ENCODE measurements at places on chromosomes 16 and 17.

- DNase-seq: peak; percentile 31
Observed at GRCh38 chr17:13437966-13438779, 163.6 kb downstream of the HS3ST3A1 start.

GRCh38 chr16:86424985-86425384 is 85.3 kb upstream of the FOXF1 start:
- DNase-seq: no peak

- DNase-seq: no peak
Observed at GRCh38 chr17:37413875-37414519, 7.3 kb downstream of the TADA2A start.

- peak; percentile 88 for DNase-seq
Observed at GRCh38 chr17:81651692-81652091, 4.7 kb downstream of the PDE6G start.

- DNase-seq: no peak
Observed at GRCh38 chr17:74639704-74640151, 16.2 kb upstream of the CD300E start.

GRCh38 chr17:1173432-1174262 is 6.1 kb downstream of the ABR start:
- no peak for DNase-seq

DNA sequence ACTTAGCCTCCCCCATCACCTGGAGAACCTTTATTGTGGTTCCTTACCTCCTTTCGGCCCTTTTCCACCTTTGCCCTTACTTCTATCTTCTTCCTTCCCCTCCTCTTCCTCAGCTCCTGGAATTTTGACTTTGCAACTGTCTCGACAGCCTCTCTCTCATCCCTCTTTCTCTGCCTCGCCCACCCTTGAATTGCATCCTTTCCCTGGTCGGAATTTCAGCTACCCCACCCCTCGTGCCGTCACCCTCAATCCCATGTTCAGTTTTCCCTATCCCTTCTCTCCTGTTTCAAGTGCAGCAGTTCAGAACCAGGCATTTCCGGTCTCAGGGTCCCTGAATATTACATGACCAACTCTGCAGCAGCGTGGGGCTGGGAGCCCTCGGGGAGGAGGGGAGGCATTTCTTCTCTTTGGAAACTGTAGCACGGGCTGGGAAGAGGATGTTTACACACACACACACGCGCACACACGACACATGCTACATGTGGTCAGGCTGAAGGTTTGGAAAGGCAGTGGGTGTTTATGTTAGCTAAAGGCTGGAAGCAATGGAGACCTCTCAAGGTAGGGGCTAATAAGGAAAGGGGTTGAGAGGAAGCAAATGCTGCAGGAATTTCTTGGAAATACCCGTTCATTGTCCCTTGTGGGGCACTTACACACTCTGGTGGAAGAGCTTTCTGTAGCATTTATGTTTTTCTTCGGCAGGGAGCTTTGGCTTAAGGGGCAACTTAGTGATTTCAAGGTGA is 971 bp downstream of the MINK1 start:
- DNase-seq: peak; percentile 44

DNA sequence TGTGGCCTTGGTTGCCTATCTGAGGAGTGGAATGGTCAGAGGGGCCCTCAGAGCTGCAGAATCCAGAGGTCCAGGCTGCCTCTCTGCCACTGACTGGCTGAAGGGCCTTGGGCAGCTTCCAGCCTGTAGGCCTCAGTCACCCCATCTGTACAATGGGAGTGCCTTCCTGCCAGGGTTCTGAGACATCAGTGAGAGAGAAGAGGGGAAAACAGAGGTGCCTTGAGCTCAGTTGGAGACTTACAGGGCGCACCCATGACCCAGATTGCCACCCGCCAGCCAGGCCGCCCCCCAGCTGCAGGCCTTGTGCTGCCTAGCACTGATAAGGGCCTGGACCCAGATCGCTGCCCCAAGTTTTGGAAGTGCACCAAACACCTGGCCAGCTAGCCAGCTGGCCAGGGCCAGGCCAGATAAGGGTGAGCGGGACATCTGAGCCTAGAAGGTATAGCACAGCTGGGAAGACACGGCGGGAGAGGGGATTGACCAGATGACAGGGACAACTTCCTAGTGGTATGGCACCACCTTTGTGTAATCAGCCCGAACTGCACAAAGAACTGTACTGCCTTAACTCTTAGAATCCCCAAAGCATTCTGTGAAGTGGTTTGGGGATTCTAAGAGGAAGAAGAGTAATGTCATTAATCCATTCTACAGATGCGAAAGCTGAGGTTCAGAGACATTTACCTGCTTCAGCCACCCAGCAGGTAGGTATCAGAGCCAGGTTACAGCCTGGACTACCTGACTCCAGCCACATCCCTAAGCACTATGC is 1.4 kb downstream of the SLC4A1 start:
- peak; percentile 14 for DNase-seq

DNA sequence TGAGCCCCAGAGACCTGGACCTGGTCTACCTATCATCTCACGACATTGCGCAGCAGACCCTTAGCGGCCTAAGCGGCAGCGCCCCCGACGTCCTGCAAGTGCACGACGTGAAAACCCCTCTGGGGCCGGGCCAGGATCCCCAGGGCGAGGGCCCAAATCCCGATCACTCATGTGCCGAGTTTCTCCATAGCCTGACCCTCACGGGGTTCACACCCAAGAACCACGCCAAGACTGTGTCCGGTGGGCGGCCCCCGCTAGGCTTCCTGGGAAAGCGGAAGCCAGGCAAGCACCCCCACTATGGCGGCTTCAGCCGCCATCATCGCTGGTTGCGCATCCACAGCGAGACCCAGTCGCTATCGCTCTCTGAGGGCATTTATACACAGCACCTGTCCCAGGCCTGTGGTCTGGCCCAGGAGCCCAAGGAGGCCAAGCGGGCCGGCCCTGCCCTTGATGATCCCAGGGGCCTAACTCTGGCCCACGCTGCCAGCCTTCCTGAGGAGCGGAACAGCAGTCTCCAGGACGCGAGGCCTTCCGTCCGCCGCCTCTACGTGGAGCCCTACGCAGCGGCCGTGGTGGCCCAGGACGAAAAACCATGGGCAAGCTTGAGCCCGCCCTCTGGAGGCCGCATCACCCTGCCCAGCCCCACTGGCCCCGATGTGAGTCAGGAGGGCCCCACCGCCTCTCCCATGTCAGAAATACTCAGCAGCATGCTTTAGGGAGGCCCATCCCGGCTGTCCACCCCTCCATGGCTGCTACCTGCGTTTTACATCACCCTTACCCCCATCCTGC is 82.8 kb upstream of the NOG start:
- DNase-seq: no peak

DNA sequence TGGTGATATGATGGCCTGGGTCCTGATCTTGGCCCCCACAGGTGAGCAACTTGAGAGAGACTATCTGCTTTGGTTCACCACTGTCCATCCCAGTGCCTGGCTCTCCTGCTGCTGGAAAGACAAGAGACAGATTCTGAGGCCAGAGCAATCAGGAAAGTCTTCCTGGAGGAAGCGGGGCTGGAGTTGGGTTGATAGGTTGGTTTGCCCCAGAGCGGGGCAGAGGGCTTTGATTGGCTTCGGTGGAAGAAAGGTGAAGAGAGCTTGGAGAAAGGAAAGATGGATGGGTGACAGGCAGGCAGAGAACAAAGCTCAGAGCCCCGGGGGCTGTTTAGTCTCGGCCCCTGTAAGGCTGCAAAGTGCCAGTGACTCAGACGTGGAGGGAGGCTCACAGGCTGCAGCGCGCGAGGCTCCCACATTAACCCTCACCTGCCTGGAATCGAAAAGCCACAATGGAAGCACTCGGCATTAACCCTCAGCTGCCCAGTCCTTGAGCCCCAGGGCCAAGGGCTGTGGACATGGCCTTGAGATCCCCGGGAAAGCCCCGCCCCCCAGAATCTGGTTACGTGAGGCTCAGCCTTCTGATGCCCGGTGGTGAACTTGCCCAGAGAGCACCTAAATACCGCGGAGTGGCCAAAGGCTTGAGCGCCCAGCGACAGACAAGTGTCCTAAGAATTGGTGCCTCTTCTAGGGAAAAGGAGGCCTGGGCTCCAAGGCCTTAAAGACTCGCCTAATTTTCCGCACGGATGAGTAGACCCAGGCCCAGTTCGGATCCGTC is 996 bp upstream of the CPNE2 start:
- peak; percentile 28 for DNase-seq

DNA sequence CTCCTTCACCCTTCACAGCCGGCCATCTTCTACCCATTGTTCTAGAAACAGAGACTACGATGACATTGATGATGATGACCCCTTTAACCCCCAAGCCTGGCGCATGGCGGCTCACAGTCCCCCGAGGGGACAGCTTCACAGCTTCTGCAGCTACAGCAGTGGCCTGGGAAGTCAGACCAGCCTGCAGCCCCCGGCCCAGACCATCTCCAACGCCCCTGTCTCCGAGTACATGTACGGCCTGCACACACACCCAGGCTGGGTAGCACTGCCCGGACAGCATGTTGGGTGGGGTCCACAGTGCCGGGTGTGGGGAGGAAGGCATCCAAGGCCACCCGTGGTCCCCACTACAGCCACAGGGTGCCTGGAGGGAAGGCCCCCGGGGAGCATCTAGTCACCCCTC is 21.0 kb upstream of the DNAI2 start:
- no peak for DNase-seq

GRCh38 chr16:73183611-73184092 is 135.7 kb upstream of the ZFHX3 start:
- DNase-seq: peak; percentile 68

DNA sequence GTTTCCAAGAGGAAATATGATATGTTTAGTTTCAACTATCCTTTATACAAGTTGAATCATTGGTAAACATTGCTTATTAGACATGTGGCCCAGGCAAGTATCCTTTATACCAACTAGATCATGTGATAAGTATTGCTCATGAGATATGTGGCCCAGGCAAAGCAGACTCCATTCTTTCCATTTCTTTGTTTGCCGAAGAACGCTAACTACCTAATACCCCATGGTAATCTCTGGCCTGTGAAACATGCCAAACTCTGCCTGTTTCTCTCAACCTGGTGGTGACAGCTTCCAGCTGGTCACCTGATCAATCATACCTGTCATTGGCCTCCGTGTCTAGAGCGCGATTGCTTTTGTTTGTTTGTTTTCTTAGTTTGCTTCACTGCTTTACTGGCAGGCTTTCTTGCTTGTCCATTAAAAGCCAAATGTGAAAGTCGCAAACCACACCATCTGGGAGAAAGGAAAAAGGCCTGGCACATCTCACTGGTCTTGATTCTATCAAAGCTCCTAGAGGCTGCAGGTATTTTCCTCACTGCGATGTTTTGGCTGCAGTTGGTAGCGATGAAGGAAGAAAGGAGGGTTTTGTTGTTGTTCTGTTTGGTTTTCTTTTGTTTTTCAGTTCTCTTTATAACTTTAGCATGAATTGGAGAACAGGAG is 686.2 kb downstream of the KCNJ2 start:
- DNase-seq: no peak

DNA sequence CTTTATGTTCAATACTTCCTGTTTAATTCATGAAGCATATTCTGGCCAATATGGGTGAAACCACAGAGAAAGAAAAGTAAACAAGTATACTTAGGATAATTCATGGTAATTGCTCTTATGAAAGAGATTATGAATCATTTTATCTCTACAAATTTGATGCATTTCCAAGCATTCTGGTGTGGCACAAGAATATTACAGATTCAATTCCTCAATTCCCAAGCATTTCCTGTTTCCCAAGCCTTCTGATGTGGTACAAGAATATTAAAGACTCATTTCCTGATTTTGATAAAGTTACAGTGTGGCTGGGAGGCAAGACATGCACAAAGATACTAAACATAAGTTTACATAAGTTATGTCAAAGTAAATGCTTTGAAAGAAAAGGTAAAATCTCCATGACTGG is 126.1 kb upstream of the NUDT7 start:
- peak; percentile 87 for DNase-seq

GRCh38 chr16:64532691-64533090 is 589.2 kb downstream of the CDH11 start:
- no peak for DNase-seq

- no peak for DNase-seq
Observed at GRCh38 chr17:68507576-68507975, 4.7 kb upstream of the PRKAR1A start.

DNA sequence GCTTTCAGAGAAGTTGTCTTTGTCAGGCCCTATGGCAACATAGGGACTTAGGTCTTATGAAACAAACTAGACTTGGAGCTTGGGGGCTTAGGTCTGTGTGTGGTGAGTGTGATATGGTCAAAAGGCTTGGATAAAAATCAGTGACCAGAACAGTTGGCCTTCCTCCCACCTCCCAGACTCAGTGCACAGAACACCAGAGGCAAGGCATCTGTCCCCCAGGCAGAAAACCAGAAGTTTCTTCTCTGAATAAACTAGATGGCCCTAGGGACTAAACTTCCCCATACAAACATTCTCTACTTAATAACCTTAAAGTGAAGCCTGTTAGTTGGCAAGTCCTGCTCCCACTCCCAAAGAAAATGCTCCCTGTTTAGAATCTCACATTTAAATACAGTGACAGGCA is 39.2 kb upstream of the PMFBP1 start:
- DNase-seq: no peak

DNA sequence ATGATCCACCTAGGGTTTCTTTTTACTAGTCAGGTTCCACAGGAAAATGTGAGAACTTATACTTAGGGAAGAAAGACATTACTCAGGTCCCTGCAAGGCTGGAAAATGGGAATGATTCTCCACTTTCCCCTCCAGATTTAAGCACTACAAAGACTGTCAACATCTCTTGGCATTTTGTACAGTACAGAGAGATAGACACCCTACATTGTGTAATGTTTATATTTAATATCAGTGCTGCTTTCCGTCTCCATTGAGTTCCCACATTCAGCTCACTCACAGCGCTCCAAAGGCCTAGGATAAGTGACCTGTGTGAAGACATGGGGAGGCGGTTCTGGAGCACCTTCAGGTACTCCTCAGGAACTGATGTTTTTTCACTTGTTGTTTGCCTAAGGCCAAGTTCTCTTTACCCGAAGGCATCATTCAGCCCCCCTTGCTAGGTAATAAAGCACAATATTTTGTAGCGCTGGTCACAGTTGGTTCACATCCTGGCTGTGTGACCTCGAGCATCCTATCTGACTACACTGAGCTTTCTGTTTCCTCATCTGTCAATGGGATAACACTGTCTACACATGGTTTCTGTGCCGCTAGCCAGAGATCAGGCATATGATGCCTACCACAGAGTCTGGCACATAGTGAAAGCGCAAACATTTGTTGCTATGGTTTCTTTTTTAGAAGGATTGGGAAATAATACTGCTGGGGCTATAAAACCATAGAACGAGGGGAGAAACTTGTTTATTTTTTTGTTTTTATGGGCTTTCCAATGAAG is 226.6 kb downstream of the ZFHX3 start:
- DNase-seq: no peak

GRCh38 chr16:53711390-53711789 is 7.4 kb downstream of the FTO start:
- DNase-seq: no peak

DNA sequence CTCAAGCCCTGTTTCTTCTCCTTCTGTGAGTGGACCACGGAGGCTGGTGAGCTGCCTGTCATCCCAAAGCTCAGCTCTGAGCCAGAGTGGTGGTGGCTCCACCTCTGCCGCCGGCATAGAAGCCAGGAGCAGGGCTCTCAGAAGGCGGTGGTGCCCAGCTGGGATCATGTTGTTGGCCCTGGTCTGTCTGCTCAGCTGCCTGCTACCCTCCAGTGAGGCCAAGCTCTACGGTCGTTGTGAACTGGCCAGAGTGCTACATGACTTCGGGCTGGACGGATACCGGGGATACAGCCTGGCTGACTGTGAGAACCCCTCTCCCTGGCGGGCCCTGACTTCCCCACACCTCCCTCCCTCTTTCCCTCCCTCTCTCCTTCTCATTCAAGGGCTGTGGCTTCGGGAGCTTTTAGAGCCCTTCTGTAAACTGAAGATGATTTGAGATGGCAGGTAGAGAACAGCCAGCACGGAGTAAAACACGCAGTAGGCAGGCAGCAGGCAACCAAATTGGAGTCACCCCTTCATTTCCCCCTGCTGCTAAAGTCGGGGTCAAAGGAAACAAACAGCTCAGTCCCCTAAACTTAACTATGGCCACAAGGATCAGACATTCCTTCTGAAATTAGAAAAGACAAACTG is 3.9 kb downstream of the SPACA3 start:
- DNase-seq: no peak
